ENCODE measurements at places on chromosomes 6 and 20.

DNA sequence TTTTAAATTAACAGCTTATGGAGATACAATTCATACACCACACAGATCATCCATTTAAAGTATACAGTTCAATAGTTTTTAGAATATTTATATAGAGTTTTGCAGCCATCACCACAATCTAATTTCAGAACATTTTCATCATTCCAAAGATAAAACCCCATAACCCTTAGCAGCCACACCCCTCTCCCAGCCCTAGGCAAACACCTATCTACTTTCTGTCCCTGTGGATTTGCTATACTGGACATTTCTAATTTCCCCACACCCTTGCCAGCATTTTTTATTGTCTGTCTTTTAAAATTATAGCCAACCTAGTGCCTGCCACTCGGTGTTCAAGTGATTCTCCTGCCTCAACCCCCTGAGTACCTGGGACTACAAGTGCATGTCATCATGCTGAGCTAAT is 23.0 kb upstream of the AKAP7 start:
- DNase-seq: no peak

DNA sequence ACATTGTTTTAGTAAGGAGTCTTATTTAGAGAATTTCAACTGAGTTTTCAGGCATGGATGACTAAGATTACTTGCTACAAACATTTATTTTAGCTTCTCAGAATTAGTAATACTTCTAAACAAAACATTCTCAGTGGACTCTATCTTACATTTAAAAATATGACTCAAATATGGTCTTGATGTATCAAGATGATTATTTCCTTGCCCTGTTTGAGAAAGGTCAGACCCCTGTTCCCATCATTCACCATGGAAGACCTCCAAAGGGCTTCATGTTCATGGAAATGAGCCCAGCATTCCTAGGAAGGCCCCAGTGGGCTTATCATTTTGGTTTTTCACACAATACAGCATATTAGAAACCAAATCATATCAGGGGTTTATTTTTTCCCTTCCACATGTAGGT is 24.6 kb upstream of the TRPC4AP start:
- no peak for DNase-seq

- no peak for DNase-seq
Measured at GRCh38 chr6:139881728-139882211, 507.3 kb upstream of the CITED2 start.

DNA sequence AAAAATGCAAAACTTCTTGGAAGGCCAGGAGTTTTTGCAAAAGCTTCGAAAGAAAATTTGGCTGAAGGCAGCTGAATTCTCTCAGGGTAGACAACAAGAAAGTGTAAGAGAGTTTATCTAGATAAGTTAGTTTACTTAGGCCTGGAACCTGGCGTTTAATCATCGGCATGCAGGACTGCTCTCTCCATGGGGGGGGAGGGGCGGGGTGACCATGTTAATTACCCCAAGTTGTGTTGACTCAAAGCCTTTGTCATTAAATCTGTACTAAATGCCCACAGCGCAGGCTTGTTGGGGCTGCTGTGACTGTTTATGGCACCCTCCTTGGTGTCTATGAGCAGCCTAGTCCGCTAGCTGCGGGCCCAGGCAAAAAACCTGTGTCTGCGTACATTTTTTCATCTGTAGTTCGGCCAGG is 20.1 kb upstream of the ZNF451 start:
- no peak for DNase-seq

- DNase-seq: no peak
Measured at GRCh38 chr6:159463119-159463829, 229.8 kb downstream of the SOD2 start.

GRCh38 chr6:20778912-20779311 is 244.7 kb downstream of the CDKAL1 start:
- no peak for DNase-seq

GRCh38 chr20:17543531-17544131 is 12.5 kb upstream of the BFSP1 start:
- DNase-seq: no peak

- DNase-seq: peak; percentile 44
Measured at GRCh38 chr6:33427585-33428223, 7.8 kb downstream of the SYNGAP1 start.

All from dorsolateral prefrontal cortex (tissue), 122 donors.